ENCODE measurements at places on chromosomes 7 and 10. TPM values are rescaled to one million over a fixed set of nuclear protein-coding genes. Genes with fewer than 3 reads are reported as not detected.

The ZPBP gene
- 0.36 TPM for total RNA-seq

GRCh38 chr10:103888113-103888841 lies 29.7 kb downstream of the STN1 start:
- no peak overlapping the region for H3K4me3 ChIP-seq
- peaks cover 27% of the 10 kb centered on the region for H3K4me1 ChIP-seq
- peaks cover 16% of the 10 kb centered on the region for H3K36me3 ChIP-seq
- DNase-seq = peak; percentile 33

GRCh38 chr7:46715579-46715978 lies 794.5 kb upstream of the IGFBP3 start:
- DNase-seq = no peak
- no peaks in the 10 kb centered on the region for H3K4me1 ChIP-seq
- H3K27ac ChIP-seq = no peak overlapping the region
- H3K27me3 ChIP-seq = no peaks in the 10 kb centered on the region

GRCh38 chr10:124696446-124697392 lies 47.5 kb downstream of the FAM53B start:
- peaks cover 32% of the 10 kb centered on the region for H3K36me3 ChIP-seq
- peak overlapping the region; percentile 98 for H3K27ac ChIP-seq
- no peaks in the 10 kb centered on the region for H3K27me3 ChIP-seq
- peak; percentile 60 for DNase-seq
- H3K4me1 ChIP-seq = peaks cover 87% of the 10 kb centered on the region
- peak overlapping the region; percentile 70 for H3K4me3 ChIP-seq

DNA sequence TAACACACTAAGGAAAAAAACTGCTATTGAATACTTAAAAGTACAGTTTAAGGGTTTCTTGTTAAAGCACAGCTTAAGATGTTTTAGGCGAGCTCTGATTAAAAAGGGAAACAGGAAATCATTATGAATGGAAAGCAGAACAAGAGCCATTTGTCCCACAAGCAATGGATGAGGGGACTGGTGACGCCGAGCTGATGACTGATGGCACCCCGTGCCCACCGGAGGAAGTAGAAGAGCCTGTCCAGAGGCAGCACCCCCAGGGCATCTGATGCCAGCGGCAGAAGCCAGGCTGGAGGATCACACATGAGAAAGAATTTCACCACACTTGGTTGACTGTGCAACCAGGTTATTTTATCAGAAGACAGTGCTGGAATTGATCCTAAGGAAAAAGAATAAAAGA lies 15.0 kb upstream of the INSIG1 start:
- no peak overlapping the region for H3K27ac ChIP-seq
- peaks cover 34% of the 10 kb centered on the region for H3K4me1 ChIP-seq
- no peak for DNase-seq
- H3K36me3 ChIP-seq = no peaks in the 10 kb centered on the region
- peaks cover 7% of the 10 kb centered on the region for H3K27me3 ChIP-seq

DNA sequence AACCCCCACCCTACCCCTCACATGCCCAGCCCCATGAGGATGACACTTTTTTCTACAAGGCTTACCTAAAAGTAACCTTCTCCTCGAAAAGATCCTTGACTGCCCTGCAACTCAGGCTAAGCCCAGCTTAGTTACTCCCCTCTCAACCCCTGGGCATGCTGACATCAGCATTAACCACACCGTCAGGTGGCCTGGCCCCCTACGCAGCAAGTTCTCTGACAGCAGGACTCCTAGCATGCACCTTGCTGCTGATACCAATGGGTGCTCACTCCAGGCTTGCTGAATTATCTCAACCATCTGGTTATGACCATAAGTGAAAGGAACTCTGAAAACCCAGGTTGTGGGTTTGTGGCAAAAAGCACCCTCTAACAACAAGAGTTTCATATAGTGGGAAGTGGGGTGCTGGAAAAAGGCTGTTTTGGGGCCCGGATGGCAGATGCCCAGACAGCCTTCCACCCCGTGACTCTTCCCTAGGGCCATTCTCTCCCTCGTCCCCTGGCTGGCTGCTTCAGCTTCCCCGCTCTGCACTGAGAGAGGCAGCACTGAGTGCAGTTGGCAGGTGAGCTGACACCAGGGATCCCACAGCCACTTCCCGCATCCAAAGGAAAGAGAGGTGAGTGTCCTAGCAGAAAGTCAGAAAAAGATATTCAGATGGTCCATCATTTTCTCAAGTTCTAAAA lies 518.9 kb downstream of the KCNMA1 start:
- no peaks in the 10 kb centered on the region for H3K36me3 ChIP-seq
- DNase-seq = no peak
- H3K27ac ChIP-seq = no peak overlapping the region
